ENCODE measurements at places on chromosomes 1 and 21. TPM values are rescaled to one million over a fixed set of nuclear protein-coding genes. Genes with fewer than 3 reads are reported as not detected.

DNA sequence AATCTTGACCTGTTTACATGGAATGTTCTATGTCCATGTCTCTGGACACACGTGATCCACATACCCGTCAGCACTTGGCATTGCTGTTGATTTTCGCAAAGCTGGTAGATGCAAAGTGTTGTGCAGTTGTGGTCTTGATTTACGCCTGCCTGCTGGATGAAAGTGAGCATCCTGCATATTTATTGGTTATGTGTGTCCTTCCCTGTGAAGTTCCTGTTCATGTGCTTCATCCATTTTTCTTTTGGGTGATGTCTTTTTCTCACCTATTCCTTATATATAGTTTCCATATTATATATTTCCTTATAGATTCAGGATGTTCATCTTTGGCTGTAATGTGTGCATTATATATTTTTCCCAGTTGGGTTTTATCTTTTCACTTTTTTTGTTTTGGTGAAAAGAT is 6.5 kb downstream of the AGPAT3 start:
- H3K4me1 ChIP-seq: peaks cover 32% of the 10 kb centered on the region
- no peak for DNase-seq
- H3K36me3 ChIP-seq: peaks cover 1% of the 10 kb centered on the region
- no peak overlapping the region for H3K27ac ChIP-seq

- no peaks in the 10 kb centered on the region for H3K4me1 ChIP-seq
- H3K36me3 ChIP-seq: no peaks in the 10 kb centered on the region
- H3K27me3 ChIP-seq: peaks cover 9% of the 10 kb centered on the region
Measured at GRCh38 chr1:167126811-167127210, 32.9 kb downstream of the STYXL2 start.

- H3K36me3 ChIP-seq: no peaks in the 10 kb centered on the region
- no peaks in the 10 kb centered on the region for H3K4me1 ChIP-seq
- DNase-seq: no peak
- 0 out of 2 replicates have a peak, but pooled peaks cover 1% of the 10 kb centered on the region for H3K27me3 ChIP-seq
- H3K4me3 ChIP-seq: no peak overlapping the region
- H3K27ac ChIP-seq: no peak overlapping the region
Measured at GRCh38 chr1:154749078-154749760, 120.9 kb downstream of the KCNN3 start.

DNA sequence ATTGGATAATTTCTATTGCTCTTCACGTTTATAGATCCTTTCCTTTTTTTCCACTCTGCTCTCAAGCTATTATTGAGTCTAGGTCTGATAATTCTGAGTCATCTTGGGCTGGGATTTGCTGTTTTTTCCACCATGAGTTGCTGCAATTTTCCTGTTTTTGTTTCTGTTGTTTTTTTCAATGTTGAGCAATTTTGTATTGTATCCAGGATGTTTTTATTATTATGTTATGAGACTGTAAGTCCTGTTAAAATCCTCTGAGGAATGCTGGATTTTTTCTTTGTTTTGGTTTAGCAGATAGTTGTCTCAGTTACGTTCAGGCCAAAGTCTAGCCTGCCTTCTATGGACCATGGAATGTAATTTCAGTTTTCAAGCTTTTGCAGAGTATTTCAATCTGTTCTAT is 13.0 kb upstream of the SLC35A3 start:
- H3K4me3 ChIP-seq: no peak overlapping the region
- peak overlapping the region; percentile 44 for H3K27ac ChIP-seq
- no peaks in the 10 kb centered on the region for H3K27me3 ChIP-seq

- no peak overlapping the region for H3K27ac ChIP-seq
- H3K4me3 ChIP-seq: no peak overlapping the region
- no peaks in the 10 kb centered on the region for H3K36me3 ChIP-seq
- no peaks in the 10 kb centered on the region for H3K4me1 ChIP-seq
- DNase-seq: no peak
Measured at GRCh38 chr1:187588917-187589316, 760.2 kb downstream of the PLA2G4A start.

CATSPERE gene
- 0.51 TPM for total RNA-seq
